Posterior cingulate gyrus (tissue), 11 donors: ENCODE measurements at places on chromosomes 12 and 14.

GRCh38 chr14:22580625-22581024 is 8.4 kb downstream of the DAD1 start:
- DNase-seq = no peak

GRCh38 chr12:96249196-96250118 is 55.3 kb downstream of the ELK3 start:
- DNase-seq = no peak

- no peak for DNase-seq
These were observed 1.1 kb upstream of the PRKAG1 start for GRCh38 chr12:49019443-49020324.

GRCh38 chr12:114638790-114639435 is 45.1 kb downstream of the TBX3 start:
- no peak for DNase-seq

DNA sequence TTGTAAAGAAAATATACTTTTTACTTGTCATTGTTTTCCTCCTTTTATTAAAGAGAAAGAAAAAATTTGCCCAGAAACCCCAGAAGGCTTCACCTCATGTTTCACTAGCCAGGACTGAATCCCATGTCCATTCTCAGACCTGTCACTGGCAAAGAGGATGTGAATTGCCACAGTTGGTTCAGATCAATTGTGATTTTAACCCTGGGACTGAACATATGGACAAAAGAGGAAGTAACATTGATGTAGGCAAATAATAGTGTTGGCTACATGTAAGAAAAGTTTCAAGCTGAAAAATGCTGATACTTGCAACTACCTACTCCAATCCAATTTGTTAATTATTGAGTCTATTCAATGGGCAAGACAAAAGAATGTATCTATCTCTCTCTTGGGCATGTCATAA is 8.6 kb upstream of the CCDC196 start:
- no peak for DNase-seq

- no peak for DNase-seq
These were observed 12.4 kb upstream of the NRXN3 start for GRCh38 chr14:78157494-78158437.

DNA sequence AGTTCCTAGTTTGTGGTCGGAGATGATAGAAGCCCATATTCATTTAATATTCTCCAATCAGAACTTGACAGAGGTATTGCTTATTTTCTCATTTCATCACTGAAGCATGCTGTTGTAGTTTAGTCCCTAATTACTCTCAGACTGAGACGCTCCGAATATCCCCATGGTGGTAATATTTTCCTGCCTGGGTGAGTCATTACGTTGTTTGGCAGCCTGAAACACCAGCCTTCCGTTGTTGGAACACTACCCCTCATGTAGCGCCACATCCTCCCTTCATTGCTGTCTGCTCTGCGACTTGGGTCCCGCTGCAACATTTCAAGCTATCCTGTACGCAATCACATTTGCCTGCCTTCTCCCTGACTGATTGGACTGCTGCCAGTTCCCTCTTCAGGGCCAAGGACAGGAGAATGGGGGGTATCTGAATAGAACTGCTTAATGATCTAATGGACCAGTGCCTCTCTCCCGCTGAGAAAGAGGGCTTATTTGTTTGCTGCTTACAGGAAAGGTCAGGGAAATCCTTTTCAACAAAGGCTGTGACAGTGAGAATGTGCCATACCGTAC is 369.1 kb downstream of the NPAS3 start:
- peak; percentile 67 for DNase-seq

GRCh38 chr14:75969126-75969525 is 12.7 kb downstream of the TGFB3 start:
- DNase-seq = no peak

DNA sequence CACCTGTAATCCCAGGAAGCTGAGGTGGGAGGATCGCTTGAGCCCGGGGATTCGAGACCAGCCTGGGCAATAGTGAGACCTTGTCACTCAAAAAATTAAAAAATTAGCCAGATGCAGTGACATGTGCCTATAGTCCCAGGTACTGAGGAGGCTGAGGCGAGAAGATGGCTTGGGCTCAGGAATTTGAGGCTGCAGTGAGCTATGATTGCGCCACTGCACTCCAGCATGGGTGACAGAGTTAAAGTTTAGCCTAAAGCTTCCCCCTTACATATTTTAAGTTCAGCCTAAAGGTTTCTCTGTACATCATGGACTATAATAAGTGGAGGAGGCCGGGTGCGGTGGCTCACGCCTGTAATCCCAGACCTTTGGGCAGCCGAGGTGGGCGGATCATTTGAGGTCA is 70.1 kb downstream of the SPRING1 start:
- DNase-seq = no peak

- no peak for DNase-seq
These were observed 72.9 kb downstream of the BLTP3B start for GRCh38 chr12:100069795-100070194.

DNA sequence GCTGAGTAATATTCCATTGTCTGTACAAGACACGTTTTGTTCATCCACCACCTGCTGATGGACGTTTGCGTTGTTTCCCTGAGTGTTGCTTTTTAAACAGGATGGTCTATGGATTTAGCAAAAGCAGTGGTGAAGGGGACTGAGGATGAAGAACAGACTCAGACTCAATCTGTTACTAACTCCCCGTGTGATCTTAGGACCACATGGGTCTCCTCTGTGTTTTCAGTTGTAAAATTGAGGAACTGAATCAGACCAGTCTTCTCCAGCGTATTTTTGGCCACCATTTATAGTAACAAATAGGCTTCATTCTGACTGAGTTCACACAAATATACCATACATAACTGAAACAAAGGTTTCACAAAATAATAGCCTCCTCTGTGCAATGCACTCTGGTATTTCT is 85.6 kb downstream of the FOXN3 start:
- no peak for DNase-seq

DNA sequence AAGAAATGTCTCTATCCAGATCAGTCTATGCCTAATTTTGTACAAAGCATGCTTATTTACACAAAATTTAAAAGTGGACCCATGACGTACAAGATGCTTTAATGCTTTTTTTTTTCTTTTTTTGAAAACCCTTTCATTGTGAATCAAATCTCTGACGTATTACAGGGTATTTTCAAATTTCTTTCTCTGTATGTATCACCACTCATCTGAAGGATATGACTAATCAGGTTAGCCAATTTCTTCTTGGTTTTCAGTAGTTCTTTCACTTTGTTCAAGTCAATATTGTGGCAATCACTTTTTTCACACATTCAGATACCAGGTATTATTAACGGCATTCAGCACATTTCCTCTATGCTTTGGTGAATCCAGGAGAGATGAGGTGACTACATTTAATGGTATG is 685.3 kb downstream of the TRHDE start:
- DNase-seq = no peak

- no peak for DNase-seq
These were observed 36.3 kb upstream of the BICD1 start for GRCh38 chr12:32070370-32070769.

DNA sequence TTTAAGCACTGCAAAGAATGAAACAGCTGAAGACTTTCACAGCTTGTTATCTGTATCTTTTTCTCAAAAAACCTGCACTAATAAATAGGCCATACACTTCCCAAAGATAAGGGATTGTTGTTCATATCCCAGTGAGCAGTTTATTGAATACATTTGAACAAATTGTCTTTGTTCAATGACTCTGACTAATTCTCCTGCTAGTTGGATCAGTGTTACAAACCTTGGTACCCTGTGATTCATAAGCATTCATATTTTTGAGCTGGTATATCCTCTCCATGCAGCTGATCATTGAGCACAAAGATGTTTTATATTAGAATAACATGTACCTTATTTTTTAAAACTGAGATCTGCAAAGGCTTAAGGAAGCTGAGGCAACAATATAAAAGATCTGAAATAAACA is 58.9 kb upstream of the FSCB start:
- DNase-seq = no peak

GRCh38 chr14:78319406-78319805 is 149.2 kb downstream of the NRXN3 start:
- DNase-seq = no peak

DNA sequence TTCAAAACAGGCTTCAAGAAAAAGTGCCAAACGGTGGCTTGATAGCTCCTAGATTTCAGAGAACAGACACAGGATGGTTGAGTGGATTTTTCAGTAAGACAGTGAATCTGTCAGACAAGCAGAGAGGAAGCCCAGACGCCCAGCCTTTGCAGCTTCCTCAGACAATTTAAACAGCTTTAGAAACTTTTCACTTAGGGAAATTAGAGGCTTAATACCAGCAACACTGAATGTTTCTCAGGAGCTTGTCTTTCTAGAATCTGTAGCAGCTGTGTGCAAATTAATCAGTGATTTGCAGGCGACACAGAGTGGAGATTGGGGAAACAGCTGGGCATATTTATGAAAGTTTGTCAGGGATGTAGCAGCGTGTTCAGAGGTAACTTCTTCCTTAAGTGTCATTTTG is 362.1 kb downstream of the GALC start:
- DNase-seq = no peak
